Jurkat, Clone E6-1 (cell line): ENCODE measurements at places on chromosomes 4 and X.

- peak; percentile 96 for DNase-seq
Observed at GRCh38 chr4:118034053-118034785, at the start of gene NDST3. Gene NDST3, plus strand, starts transcription at chr4:118034486. Its CDS starts 19,425 bp downstream, at chr4:118053911.

DNA sequence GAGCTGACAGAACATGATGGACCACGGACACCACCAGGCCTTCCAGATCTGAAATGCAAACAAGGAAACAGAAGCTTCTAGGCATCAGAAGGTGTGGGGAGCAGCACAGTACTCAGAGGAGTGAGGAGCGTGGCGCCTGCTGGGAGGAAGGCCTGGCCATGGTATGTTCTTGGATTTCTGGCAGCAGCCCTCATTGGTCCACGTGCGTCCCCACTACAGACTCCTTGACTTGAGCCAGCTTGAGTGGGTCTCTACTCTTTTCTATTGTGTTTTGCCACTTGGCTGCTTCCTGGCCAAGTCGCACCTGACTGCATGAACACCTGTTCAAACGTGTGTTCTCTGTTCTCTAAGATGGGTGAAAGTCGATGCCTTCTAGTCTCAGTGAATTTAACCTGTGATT, 18.0 kb downstream of the ZNF275 start:
- no peak for DNase-seq

DNA sequence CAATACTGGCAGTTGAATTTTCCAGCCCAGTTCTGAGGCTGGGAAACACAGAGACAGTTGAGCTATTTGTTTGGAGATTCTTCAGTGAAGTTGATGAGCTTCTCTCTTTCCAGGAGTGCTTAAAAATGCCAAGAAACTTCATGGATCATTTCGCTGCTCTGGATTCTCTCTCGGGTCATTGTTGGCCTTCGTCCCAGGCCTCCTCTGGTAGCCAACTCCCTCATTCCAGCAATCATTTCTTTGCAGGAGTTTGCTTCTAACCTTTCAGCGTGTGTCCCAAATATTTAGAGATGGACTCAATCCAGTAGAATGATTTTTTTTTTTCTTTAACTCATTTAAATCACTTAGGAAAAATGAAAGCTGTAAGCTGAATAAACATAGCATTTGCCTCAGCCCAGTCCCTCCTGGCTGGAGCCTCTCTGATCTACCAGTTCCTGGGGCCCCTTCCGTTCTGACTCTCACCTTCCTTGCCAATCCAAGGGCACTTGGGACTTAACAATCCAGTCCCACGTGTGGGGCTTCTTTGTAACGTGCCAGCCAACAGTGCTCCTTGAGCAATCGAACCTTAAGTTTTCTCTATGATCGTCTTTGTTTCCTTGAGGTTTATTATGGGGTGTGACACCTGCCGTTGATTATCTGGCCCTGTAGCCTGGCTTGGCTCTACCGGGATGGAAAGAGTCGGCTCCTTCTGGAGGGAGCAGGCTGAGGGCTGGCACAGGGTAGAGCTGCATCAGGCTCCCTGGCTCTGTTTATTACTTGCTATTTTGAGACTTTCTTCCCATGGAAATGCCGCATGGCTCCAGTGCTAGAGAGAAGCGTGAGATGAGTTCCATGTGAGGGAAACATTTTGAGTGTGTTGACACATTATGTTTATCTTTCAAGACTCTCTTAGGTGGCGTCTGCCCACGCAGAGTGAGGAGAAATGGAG, 80.4 kb upstream of the GPC4 start:
- no peak for DNase-seq

DNA sequence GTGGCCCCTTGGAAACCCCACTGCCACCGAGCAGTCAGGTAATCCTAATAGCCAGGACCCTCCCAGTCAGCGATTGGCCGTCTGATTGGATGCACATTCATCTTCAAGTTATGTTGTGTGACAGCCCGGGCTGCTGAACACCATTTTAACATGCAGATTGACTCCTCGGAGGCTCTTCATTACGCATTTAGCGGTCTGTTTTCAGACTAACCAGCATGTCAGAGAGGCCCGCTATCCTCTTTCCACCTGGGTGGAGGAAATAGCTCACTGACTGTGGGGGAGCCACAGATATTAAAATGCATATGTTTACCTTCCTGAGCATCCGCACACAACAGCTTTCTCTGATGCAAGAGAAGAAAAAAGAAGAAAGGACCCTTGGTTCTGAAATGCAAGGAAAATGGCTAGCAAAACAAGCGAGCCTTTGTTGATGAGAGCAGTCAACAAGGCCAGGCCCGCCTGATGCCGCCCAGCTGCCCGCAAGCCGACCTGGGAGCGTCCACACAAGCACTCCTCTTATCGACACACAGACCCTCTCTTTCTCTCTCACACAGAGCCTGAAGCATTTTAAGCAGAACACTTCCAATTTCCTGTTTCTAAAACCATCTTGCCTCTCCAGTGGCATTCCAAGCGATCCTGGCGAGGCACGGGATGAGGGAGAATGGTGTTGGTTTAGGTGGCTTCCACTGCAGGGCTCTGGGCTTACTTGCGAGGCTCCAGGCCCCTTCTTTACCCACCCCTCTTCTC, 118.3 kb downstream of the MGST2 start:
- no peak for DNase-seq

- no peak for DNase-seq
Observed at GRCh38 chr4:162015090-162015489, 148.7 kb downstream of the FSTL5 start.

- DNase-seq: no peak
Observed at GRCh38 chr4:99868126-99868596, 26.1 kb downstream of the LAMTOR3 start.

- no peak for DNase-seq
Observed at GRCh38 chr4:150784939-150785338, 203.0 kb downstream of the MAB21L2 start.

DNA sequence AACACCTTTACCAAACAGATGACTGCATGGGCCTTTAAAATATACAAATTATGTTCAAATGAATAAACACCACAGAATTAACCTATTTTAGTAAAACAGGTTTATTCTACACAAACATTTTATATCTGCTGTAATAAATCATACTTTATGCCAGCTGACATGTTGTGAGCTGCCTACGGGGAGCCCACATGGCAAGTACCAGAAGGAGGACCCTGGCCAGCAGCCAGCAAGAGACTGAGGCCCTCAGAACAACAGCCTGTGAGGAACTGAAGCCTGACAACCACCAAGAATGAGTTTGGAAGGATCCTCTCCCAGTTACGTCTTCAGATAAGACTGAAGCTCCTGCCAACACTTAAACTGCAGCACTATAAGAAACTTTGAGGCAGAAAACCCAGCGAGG, 377.0 kb downstream of the PDGFC start:
- DNase-seq: no peak

DNA sequence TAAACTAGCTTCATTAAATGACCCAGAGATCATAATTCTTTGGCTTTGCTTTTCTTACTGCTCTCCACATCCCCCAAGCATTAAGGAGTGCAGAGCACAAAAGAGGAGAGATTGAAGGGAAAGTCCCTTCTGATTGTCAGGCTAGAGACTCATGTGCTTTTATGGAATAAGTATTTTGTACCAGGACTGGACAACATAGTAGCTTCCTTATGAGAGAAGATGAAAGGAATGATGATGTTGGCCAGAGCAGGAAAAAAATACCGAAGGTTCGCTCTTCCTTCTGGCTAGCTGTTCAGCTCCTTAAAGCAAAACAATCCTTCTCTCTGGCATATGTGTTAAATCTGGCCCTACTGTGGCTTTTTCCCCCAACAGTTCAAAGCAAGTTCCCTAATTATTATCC, 53.1 kb downstream of the HOPX start:
- no peak for DNase-seq

GRCh38 chr4:48119646-48120045, 14.4 kb downstream of the TXK start:
- no peak for DNase-seq

DNA sequence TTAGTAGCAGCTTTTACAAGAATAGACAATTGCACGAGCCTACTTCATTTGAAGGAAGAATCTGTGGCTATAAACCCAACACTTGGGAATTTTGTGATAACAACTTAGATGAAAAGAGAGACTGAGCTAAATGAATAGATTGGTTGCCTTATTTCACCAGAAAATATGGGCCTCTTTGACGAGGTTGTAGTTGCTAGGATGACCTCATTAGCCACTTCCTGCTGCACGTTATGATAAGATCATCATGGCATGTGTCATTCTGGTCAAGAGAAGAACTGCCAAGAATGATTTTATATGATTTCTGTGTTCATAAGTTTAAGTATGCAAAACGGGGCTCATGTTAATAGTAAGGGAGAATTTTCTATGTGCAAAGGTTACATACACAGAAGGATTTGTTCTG, 321.9 kb upstream of the GIMD1 start:
- peak; percentile 46 for DNase-seq

DNA sequence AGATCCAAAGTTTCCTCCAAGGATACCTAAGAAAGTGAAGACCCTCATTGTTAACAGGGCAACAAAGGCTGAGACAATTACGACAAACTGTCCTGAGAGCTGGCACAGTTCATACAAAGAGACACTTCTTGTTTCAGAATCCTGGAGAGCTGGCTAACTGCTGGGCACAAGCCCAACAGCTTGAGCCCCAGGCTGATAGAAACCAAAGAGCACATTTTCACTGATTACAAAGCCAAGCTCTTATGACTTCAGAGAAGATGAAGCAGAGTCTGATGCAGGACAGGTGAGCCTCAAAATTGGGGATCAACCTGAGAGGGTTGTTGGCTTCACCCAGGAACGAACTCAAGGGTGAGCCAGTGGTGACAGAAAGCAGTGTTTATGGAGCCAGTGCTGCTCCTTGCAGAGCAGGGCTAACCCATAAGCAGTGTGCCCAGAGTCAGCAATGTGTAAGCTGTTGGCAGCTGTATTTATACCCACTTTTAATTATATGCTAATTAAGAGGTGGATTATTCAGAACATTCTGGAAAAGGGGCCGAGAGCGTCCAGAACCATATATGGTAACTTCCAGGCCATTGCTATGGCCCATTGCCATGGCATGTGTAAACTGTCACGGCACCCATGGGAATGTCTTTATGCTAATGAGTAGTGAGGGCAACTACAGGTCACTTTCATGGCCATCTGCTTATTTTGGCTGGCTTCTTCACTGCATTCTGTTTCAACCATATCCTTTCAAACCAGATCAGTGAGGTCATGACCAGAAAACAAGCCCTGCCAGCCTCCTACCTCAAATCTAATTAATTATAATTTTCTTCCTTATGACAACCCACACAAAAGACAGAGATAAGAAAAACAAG, 183.7 kb downstream of the EVC2 start:
- no peak for DNase-seq

DNA sequence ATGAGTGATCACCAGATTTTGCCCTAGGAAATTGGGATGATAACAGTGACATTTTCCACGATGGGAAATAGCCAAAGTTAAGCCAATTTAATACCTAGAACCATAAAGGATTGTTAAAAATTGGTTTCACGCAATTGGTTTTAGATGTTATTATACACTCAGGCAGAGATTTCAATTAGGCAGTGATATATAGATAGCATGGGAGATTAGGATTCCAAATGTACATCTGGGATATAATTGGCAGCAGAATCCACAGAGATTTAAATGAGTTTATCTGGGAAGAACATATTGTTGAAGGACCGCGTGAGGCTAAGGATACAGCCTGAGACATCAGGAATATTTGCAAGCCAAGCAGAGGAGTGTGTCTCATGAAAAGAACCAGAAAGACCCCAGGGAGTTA, 351.6 kb downstream of the GPM6A start:
- DNase-seq: no peak

DNA sequence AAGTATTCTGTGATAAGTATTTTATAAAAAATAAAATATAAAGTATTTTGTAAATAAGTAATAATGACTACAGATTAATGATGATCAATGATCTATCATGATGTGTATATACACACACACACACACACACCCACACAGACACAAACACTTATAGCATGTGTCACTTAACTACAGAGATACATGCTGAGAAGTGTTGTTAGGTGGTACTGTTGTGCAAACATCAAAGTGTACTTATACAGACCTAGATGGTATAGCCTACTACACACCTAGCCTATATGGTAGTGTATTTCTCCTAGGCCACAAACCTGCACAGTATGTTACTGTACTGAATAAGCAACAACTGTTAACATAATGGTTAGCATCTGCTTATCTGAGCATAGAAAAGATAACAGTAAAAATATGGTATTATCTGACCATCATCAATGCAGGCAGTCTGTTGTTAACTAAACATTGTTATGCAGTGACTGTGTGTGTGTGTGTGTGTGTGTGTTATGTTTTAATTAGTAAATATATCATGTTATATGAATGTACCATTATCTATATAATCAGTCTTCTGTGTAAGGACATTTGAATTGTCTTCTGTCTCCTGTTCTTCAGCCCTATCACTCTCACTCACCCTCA, 138.2 kb downstream of the CAMK2D start:
- DNase-seq: no peak

DNA sequence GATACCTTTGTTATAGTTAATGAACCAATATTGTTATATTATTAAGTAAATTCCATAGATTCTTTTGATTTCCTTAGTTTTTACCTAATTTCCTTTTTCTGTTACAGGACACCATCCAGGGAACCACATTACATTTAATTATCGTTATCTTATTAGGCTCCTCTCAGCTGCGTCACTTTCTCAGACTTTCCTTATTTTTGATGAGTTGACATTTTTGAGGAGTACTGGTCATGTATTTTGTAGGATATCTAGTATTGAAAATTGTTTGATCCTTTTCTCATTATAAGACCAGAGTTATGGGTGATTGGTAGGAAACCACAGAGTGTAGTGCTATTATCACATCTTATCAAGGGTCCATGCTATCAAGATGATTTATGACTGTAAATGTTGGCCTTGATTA, 319.7 kb downstream of the NKX6-1 start:
- no peak for DNase-seq

- peak; percentile 46 for DNase-seq
Observed at GRCh38 chrX:149512225-149512885, 7.2 kb upstream of the IDS start.

- DNase-seq: no peak
Observed at GRCh38 chr4:36173905-36174304, 70.4 kb downstream of the ARAP2 start.

DNA sequence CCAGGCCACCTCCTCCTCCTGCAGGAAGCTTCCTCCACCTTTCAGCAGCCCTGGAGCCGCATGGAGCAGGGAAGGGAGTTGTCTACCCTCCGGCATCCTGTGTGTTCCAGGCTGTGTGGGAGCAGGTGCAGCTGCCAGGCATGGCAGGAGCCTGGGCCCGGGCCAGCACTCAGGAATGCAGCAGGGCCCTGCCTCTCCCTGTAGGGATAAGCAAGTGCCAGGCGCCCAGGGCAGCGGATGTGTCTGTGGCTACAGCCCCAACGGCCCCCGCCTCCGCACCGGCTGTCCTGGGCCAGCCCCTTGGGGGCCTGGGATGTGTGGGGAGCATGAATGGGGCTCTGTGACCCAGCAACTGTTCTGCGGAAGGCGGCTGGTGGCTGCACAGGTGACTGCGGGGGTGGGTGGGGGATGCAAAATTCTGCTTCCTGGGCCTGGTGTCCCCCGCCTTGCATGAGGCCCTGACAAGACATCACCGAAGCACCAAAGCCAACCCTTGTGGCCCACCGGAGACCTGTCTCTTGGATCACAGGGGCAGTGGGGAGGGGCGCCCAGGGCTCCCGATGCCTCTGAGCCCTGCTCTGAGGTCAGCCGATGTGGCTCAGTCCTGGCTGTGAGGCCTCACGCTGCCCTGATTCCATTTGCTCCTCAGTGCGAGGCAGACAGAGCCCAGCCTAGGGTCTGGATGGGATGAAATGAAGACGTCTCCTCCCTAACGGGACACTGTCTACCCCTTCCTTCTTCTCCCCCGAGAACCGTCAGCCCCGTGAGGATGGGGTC, 1.4 kb upstream of the DOK7 start:
- no peak for DNase-seq
